GM12878 (cell line): ENCODE measurements at places on chromosomes 13 and 19.

- DNase-seq: no peak
These were observed 153.8 kb downstream of the PCDH9 start for GRCh38 chr13:67076378-67076777.

DNA sequence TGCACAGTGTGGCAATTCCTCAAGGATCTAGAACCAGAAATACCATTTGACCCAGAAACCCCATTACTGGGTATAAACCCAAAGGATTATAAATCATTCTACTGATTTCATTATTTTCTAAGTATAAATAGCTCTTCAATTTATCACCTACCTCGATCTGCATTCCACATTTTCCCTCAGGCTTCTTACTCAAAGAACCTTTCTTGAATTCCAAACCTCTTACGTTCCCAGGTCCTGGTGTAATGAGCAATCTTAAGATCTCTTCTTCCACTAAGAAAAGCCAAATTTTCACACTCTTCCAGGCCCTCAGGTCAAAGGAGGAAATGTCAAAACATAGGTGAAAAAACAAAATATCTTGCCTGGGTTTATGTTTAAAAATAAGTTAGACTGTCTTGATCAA lies 237.3 kb upstream of the GPC6 start:
- DNase-seq: no peak

DNA sequence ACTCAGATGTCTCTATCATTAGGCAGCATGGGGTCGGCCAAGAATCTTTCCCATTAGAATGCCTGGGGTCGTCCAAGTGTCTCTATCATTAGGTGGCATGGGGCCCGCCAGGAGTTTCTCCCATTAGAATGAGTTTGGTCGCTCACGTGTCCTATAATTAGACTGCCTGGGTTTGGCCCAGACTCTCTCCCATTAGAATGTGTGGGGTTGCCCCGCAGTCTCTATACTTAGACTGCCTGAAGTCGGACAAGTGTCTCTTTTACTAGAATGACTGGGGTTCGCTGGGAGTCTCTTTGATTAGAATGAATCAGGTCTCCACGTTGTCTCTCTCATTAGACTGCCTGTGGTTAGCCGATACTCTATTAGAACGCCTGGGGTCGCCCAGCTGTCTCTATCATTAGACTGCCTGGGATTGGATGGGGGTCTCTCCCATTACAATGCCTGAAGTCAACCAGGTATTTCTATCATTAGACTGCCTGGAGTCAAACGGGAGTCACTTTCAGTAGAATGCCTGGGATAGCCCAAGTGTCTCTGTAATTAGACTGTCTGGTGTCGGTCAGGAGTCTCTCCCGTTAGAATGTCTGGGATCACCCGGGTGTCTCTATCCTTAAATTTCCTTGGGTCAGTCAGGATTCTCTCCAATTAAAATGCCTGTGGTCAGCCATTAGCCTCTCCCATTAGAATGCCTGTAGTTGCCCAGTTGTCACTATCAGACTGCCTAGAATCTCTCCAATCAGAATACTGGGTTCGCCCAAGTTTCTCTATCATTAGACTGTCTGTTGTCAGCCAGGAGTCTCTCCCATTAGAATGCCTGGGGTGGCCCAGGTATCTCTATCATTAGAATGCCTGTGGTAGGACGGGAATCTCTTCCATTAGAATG lies 1454.1 kb downstream of the UQCRFS1 start:
- DNase-seq: no peak

GRCh38 chr13:49219647-49220035 lies 497 bp upstream of the MLNR start:
- DNase-seq: no peak

DNA sequence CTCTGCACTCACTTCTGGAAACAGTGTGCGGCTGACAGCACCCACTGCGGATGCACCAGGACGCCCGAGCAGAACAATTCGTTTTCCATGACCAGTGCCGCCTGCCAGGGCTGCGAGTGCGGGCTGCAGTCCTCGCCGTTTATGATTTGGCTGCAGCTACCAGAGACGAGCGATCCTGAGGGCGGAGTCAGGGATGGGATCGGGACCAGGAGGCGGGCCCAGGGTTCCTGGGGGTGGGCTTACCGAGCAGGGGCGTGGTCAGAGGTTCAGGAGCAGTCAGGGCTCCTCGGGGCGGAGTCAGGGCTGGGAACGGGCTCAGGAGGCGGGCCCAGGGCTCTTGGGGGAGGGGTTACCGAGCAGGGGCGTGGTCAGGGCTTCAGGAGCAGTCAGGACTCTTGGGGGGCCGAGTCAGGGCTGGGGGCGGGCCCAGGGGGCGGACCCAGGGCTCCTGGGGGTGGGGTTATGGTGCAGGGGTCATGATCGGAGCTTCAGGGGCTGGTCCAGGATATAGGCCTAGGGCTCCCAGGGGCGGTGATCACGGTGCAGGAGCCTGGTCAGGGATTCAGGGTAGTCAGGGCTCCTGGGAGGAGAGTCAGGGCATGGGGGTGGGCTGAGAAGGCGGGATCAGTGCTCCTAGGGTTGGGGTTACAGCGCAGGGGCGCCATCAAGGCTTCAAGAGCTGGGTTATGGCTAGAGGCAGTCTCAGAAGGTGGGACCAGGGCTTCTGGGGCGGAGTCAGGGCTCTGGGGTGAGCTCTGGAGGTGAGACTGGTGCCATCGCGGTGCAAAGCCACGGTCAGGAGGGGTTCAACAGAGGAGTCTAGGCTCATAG lies 1.7 kb downstream of the KLK4 start:
- no peak for DNase-seq

GRCh38 chr13:29624997-29625396 lies 29.5 kb upstream of the SLC7A1 start:
- no peak for DNase-seq

- DNase-seq: no peak
These were observed 28.3 kb downstream of the OR10H4 start for GRCh38 chr19:15976836-15977689.
